Memory B cell (primary cell): ENCODE measurements at places on chromosomes 12 and 14.

GRCh38 chr12:94649349-94650142 is 811 bp downstream of the TMCC3 start:
- peak; percentile 66 for DNase-seq

DNA sequence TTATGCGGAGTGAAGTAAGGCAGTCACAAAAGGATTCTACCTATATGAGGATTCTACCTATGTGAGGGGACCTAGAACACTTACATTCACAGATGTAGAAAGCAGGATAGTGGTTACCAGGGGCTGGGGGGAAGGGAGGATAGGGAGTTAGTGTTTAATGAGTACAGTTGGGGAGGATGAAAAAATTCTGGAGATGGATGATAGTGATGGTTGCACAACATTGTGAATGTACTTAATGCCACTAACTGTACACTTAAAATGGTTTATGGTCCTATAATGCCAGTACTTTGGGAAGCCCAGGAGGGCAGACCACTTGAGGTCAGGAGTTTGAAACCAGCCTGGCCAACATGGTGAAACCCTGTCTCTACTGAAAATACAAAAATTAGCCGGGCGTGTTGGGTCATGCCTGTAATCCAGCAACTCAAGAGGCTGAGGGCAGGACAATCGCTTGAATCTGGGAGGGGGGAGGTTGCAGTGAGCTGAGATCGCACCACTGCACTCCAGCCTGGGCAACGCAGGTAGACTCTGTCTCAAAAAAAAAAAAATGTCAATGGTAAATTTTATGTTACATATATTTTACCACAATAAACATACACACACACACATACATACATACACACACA is 25.4 kb downstream of the SVOP start:
- no peak for DNase-seq

GRCh38 chr14:30243805-30244204 is 315.2 kb upstream of the G2E3 start:
- DNase-seq, result no peak

DNA sequence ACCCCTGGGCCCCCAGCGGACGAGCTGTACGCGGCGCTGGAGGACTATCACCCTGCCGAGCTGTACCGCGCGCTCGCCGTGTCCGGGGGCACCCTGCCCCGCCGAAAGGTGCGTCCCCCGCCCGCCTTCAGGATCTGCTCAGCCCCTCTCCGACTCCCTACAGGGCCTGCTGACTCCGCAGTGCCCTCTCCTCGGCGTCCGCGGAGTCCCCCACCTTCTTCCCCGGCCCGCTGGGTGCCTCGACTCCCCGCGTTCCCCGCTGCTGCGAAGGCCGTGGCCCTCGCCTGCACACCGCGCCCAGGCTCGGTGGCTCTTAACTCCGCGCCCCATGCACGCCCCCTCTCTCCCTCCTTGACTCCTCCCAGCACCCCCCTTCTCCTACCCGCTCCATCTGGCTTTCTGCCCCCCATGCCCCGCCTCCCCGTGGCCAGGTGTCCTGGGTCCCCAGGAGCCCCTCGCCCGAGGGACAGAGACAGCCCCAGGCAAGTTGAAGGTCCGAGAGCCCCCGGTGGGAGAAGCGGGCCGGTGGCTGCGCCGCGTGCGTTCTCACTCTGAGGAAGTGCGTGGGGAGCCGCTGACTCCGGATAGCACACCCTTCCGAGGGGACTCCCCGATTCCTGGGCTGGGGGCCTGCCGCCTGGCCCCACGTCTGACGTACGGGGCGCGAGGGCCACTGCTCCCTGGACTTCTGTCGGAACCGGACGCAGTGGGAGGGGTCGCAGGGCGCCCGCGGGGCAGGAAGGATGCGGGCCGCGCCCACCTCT is 594 bp downstream of the TAMALIN start:
- peak; percentile 83 for DNase-seq

DNA sequence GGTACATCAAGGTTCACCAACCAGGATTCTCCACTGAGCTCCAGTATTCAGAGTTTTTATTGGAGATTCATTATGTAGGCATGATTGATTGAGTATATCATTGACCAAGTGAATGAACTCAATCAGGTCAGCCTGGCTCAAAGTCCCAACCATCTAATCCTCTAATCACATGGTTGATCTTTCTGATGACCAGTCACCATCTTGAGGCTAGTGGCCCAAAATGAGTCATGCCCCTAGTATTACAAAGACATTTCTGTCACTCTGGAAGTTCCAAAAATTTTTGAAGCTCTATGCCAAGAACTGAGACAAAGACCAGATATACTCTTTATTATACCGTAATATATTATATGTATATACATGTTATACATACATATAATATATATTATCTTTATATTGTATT is 75.9 kb upstream of the ATF7IP start:
- no peak for DNase-seq
